ENCODE measurements at places on chromosomes 4 and X.
A peak's percentile ranks its signal among the peaks of the same experiment; 100 is the strongest.

- H3K4me1 ChIP-seq = no peaks in the 10 kb centered on the region
- H3K4me3 ChIP-seq = no peak overlapping the region
- no peaks in the 10 kb centered on the region for H3K36me3 ChIP-seq
- H3K27me3 ChIP-seq = no peaks in the 10 kb centered on the region
- DNase-seq = no peak
Observed at GRCh38 chr4:180650273-180650672, 1592.9 kb upstream of the TENM3 start.

DNA sequence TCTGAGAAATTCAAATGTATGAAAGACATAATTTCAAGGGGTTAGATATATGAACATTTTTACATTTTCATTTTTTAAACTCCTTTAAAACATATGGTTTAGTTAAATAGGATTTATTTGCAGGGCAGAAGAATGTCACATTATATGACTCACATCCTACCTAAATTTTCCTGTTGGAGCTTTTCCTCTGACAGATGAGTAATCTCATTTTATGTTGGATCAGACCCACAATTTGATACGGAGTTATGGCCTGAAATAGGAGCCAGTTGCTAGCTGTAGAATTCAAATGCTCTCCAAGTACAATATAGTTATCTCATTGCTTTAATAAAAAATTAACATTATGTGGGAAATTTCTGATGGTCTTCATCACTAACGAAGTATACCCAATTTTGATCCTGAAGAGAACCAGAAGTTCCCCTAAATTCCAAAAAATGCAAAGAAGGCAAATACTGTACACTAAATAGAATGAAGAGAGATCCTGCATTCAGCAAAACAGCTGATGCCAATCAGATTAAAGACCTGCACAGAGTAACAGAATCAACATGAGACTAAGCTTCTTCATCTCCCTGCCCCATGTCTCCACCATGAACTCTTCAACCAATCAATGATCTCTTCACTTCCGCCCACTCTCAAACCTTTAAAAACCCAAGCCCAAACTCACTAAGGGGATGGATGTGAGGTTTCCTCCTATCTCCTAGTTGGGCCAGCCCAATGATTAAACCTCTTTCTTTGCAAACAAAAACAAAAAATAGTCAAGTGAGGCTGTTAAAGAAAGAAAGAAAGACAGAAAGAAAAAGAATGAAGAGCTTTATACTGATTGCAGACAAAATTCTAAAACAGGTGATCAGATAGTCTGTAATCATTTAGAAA is 10.9 kb upstream of the EXOSC9 start:
- H3K27ac ChIP-seq = no peak overlapping the region
- peaks cover 16% of the 10 kb centered on the region for H3K4me1 ChIP-seq
- peak; percentile 89 for DNase-seq
- H3K27me3 ChIP-seq = no peaks in the 10 kb centered on the region
- H3K4me3 ChIP-seq = no peak overlapping the region
- H3K36me3 ChIP-seq = no peaks in the 10 kb centered on the region

DNA sequence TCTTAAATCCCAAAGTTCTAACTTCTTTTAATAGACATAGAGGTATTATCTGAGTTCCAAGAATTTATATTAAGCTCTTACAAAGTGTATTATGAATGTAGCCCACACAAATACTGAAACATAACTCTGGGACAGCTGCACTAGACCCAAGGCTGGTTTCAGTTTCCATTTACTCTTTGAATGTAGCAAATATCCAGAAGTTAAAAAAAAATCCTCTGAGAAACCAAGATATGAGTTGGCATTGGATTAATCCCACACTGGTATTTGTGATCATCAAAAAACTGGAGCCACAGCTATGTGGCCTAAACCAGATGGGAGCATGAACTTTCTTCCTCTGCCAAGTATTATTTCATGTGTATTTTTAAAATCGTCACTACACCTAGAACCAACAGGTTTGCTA is 23.6 kb upstream of the SMPX start:
- no peaks in the 10 kb centered on the region for H3K36me3 ChIP-seq
- H3K27me3 ChIP-seq = no peaks in the 10 kb centered on the region
- no peak overlapping the region for H3K4me3 ChIP-seq

GRCh38 chr4:833156-833555 is 7.2 kb upstream of the CPLX1 start:
- no peak overlapping the region for H3K27ac ChIP-seq
- H3K36me3 ChIP-seq = no peaks in the 10 kb centered on the region
- H3K4me1 ChIP-seq = no peaks in the 10 kb centered on the region
- no peak overlapping the region for H3K4me3 ChIP-seq
- peaks cover 3% of the 10 kb centered on the region for H3K27me3 ChIP-seq
- DNase-seq = no peak

- no peak for DNase-seq
- no peaks in the 10 kb centered on the region for H3K4me1 ChIP-seq
- no peak overlapping the region for H3K27ac ChIP-seq
- no peaks in the 10 kb centered on the region for H3K27me3 ChIP-seq
- no peak overlapping the region for H3K4me3 ChIP-seq
- H3K36me3 ChIP-seq = no peaks in the 10 kb centered on the region
Observed at GRCh38 chrX:151370906-151371305, 26.1 kb upstream of the VMA21 start.

- no peaks in the 10 kb centered on the region for H3K36me3 ChIP-seq
- no peaks in the 10 kb centered on the region for H3K4me1 ChIP-seq
- peak; percentile 17 for DNase-seq
- peaks cover 13% of the 10 kb centered on the region for H3K27me3 ChIP-seq
- no peak within 1 kb of the TSS for H3K27ac ChIP-seq
Observed at GRCh38 chr4:82561786-82562563, at the start of gene TMEM150C. Gene TMEM150C, minus strand, starts transcription at chr4:82561988. Its CDS starts 57,331 bp downstream, at chr4:82504657.

- H3K27ac ChIP-seq = no peak overlapping the region
- H3K27me3 ChIP-seq = no peaks in the 10 kb centered on the region
- no peaks in the 10 kb centered on the region for H3K36me3 ChIP-seq
- H3K4me1 ChIP-seq = no peaks in the 10 kb centered on the region
- no peak overlapping the region for H3K4me3 ChIP-seq
Observed at GRCh38 chr4:99606716-99607115, 32.1 kb downstream of the MTTP start.

DNA sequence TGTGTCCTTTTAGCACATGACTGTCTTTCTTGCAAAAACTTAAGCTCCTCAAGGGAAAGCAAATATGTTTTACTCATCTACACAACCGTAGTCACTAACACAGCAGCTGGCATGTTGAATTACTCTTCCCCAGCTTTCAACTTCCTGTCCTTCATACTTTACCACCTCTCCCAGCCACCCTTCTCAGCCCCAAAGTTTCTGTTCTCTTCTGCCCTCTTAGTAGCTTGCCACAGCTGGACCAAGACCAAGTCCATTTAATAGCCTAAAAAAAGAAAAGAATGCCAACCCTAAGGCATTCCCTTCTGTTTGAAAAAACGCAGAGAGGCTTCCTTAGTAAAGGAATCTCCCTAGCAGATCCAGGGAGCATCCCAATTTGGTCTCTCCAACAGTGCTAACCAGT is 36.8 kb downstream of the SRPX2 start:
- no peaks in the 10 kb centered on the region for H3K27me3 ChIP-seq
- H3K4me1 ChIP-seq = peaks cover 2% of the 10 kb centered on the region
- H3K4me3 ChIP-seq = no peak overlapping the region

- DNase-seq = no peak
- H3K4me1 ChIP-seq = no peaks in the 10 kb centered on the region
- H3K27me3 ChIP-seq = no peaks in the 10 kb centered on the region
Observed at GRCh38 chrX:121227888-121228287, 180.5 kb downstream of the GLUD2 start.

- no peaks in the 10 kb centered on the region for H3K36me3 ChIP-seq
- H3K4me1 ChIP-seq = peaks cover 5% of the 10 kb centered on the region
- H3K4me3 ChIP-seq = no peak overlapping the region
- DNase-seq = peak; percentile 41
- no peak overlapping the region for H3K27ac ChIP-seq
Observed at GRCh38 chr4:53189011-53189410, 176.8 kb downstream of the SCFD2 start.

DNA sequence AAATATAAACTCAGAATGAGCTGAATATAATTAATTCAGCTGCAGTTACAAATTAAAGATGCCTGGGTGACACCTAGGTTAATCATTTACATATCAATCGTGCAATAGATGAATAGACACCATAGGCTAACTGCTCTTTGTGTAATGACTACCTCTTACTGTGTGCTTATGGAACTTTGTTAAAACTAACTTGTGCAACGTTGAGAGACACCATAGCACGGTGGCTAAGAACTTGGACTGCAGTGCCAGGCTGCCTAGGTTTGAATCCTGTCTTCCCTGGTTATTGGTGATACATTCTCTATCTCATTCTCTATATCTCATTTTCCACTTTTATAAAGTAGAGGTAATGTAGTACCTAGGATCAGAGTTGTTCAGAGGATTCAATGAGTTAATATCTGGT is 46.9 kb downstream of the SMAD1 start:
- H3K27me3 ChIP-seq = no peaks in the 10 kb centered on the region
- no peak for DNase-seq
- H3K36me3 ChIP-seq = no peaks in the 10 kb centered on the region
- H3K4me3 ChIP-seq = no peak overlapping the region

GRCh38 chr4:114385195-114385985 is 213.2 kb upstream of the UGT8 start:
- no peaks in the 10 kb centered on the region for H3K27me3 ChIP-seq
- H3K36me3 ChIP-seq = no peaks in the 10 kb centered on the region
- DNase-seq = no peak
- H3K4me1 ChIP-seq = peaks cover 12% of the 10 kb centered on the region

DNA sequence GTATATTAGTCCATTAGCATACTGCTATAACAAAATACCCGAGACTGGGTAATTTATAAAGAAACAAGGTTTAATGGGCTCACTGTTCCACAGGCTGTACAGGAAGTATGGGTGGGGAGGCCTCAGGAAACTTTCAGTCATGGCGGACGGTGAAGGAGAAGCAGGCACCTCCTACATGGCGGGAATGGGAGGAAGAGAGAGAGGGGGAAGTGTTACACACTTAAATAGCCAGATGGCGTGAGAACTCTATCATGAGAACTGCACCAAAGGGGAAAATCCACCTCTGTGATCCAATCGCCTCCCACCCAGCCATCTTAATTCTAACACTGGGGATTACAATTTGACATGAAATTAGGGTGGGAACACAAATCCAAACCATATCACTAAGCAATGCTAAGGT is 98.9 kb upstream of the SH3RF1 start:
- no peaks in the 10 kb centered on the region for H3K4me1 ChIP-seq
- no peaks in the 10 kb centered on the region for H3K27me3 ChIP-seq
- H3K27ac ChIP-seq = no peak overlapping the region
- no peaks in the 10 kb centered on the region for H3K36me3 ChIP-seq
- DNase-seq = no peak
- H3K4me3 ChIP-seq = no peak overlapping the region

DNA sequence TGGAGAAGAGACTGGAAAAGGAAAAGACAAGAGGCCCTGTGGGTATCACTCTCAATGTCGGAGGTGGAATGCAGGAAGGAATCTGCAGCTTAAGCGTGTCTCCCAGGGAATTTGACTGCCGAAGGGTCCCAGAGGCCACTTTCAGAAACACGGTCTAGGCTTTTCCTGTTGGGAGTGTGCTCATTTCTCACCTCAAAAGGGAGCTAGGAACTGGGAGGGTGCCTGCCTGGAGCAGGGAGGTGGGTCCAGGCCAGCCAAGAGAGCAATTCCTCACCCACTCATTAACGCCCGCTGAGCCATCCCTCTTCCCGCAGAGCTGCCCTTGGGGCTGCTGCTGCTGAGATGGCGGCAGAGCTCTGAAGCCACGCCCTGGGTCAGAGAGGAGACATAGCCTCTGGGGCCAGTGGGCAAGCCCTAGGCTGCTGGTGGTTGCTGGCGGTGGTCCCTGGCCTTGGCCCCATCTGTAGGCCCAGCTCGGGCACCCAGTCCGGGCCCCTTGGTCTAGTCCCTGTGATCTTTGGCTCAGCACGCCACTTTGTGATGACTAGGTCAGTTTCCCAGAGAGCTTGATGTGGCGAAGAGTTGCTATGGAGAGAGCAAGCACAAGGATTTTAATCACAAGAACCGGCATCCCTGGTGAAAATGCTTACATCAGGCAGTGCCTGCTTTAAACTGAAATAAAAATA is 4.1 kb downstream of the ZNF185 start:
- H3K36me3 ChIP-seq = no peaks in the 10 kb centered on the region
- no peaks in the 10 kb centered on the region for H3K27me3 ChIP-seq
- H3K27ac ChIP-seq = no peak overlapping the region
- DNase-seq = no peak

DNA sequence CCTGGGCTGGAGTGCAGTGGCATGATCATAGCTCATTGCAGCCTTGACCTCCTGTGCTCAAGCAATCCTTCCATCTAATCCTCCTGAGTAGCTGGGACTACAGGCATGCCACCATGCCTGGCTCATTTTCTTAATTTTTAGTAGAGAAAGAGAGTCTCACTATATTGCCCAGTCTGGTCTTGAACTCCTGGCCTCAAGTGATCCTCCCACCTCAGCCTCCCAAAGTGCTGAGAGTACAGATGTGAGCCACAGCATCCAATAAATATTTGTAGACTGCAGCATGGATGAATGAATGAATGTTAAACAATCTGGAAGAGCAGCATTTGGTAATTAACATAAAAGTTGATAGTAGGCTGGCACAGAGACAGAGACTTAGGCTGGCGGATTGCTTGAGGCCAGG is 20.0 kb downstream of the KLB start:
- no peaks in the 10 kb centered on the region for H3K27me3 ChIP-seq
- H3K36me3 ChIP-seq = no peaks in the 10 kb centered on the region
- H3K4me1 ChIP-seq = no peaks in the 10 kb centered on the region

DNA sequence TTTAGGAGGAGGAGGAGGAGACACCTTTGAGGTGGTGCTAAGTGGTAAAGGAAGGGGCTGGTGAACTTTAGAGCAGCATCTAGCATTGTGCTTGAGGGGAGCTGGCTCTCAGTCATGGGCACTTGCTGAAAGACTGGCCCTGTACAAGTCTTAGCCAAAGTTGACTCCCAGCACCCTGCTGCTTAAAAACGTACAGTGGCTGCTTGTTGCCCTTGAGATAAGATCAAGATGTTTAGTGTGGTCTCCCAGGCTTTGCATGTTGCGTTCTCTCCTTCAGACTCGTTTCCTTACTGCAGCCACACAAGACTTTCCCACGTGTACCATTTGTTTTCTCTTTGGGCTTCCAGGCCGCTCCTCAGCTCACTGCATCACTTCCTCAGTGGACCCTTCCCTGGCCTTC is 1.8 kb downstream of the MED28 start:
- peak overlapping the region; percentile 95 for H3K4me3 ChIP-seq
- H3K36me3 ChIP-seq = peaks cover 7% of the 10 kb centered on the region
- DNase-seq = no peak
- peaks cover 11% of the 10 kb centered on the region for H3K4me1 ChIP-seq
- no peaks in the 10 kb centered on the region for H3K27me3 ChIP-seq

- H3K36me3 ChIP-seq = no peaks in the 10 kb centered on the region
- H3K4me3 ChIP-seq = no peak overlapping the region
- H3K4me1 ChIP-seq = no peaks in the 10 kb centered on the region
- H3K27me3 ChIP-seq = no peaks in the 10 kb centered on the region
Observed at GRCh38 chr4:117868201-117868600, 166.1 kb upstream of the NDST3 start.

- no peak for DNase-seq
- no peaks in the 10 kb centered on the region for H3K27me3 ChIP-seq
- H3K27ac ChIP-seq = no peak overlapping the region
Observed at GRCh38 chrX:23952984-23953907, 45.4 kb downstream of the CXorf58 start.

Measured in fibroblast of lung (primary cell).